Activated CD8-positive, alpha-beta memory T cell treated with anti-CD3 and anti-CD28 coated beads, Interleukin-2, amount 50 U/mL, for 48 hours (primary cell): ENCODE measurements at places on chromosomes 7 and 10.

GRCh38 chr10:22593636-22594198 is 120.7 kb downstream of the PIP4K2A start:
- no peak for DNase-seq

DNA sequence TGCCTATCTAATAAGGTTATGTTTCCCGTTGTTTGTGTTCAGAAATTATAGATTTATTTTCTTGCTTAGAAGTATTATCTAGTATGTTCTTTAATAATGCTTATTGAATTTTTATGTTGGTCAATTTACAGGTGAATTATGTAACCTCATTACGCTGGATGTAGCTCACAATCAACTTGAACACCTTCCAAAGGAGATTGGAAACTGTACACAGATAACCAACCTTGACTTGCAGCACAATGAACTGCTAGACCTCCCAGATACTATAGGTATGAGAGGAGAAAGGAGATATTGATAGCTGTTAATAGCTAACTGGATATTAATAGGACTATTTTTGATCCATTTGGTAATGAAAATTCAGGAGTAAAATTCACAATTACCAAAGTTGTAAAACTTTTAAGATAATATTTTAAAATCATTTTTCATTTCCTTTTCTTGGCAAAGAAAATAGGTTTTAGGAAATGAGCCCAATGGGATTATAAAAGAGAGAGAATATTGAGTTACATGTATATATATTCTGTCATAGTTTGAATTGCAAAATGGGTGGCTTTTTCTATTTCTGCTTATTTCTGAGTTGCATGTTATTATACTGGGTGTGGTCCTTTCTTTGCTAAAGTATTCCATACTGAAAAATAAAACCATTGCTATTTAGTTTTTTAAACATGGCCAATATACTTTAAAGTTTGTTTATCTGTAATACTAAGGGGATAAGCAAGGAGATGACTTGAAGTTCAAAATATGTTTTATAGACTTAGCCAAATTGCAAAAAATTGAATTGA is 66.3 kb downstream of the SHOC2 start:
- DNase-seq = no peak

GRCh38 chr10:133344236-133344635 is 2.9 kb upstream of the PRAP1 start:
- DNase-seq = no peak

DNA sequence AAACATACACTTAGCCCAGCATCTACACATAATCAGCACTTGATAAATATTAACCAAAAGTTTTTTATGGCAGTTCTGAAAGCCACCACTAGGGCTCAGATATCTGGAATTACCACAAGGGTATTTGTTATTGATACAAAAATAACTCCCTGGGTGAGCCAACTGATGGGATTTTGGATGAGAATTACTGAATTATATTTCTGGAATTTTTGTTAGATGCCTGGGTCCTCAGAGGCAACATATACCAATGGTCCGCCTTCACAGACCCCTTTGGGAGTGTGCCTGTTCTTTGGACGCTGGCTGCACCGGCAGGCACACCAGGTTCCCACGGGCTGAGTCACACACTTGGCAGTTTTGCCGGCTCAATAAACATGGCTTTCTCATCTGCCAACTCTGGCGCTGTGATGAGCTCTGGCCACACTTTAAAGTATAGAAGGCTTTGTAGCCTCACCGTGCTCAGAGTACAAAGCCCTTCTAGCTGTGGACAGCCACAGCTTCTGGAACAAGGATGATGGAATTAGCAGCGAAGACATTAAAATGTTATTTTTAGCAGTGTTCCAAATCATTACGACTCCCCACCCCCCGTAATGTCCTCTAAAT is 24.5 kb upstream of the EEPD1 start:
- DNase-seq = no peak

GRCh38 chr10:7944215-7944480 is 110.3 kb upstream of the GATA3 start:
- DNase-seq = no peak

DNA sequence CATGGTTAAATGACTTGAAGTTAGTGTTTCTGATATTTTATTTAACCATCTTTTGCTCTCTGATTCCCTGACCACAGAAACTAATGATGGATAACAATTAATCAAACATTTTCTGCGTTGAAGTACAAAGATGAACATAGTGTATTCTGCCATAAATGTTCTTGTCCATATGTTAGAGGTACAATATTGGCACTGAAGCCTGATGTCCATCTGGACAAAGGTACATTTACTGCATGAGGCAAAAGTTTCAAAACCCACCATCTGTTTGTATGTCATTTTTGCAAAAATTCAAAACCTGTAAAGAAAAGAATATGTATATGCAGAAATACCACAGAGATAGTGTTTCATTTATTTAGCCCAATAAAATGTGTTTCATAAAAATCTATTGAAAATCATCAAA is 861.5 kb downstream of the ANKRD7 start:
- no peak for DNase-seq

- DNase-seq = no peak
Observed at GRCh38 chr7:130476297-130477150, 15.4 kb upstream of the MEST start.

- DNase-seq = no peak
Observed at GRCh38 chr7:10998996-10999757, 25.5 kb downstream of the PHF14 start.

- DNase-seq = no peak
Observed at GRCh38 chr10:5442990-5443370, 30.6 kb downstream of the NET1 start.

- DNase-seq = no peak
Observed at GRCh38 chr7:3370068-3370830, 69.2 kb downstream of the SDK1 start.

DNA sequence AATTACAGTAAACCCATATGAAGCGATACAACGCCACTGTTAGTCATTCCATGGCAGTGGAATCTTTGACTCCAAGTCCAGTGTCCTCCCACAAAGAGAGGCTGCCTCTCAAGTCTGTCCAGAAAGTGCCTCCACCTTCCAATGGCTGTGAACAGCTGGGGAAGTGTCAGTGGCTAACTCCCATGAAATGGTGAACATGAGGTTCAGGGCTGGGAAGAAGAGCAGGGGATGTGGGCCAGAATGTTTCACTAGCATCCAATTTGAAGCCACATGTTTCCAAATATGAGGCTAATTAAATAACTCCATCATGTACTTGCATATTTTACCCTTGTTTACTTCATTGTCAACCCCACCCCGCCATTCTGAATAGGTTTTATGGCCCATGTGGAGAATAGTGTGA is 53.1 kb upstream of the CHST15 start:
- no peak for DNase-seq

DNA sequence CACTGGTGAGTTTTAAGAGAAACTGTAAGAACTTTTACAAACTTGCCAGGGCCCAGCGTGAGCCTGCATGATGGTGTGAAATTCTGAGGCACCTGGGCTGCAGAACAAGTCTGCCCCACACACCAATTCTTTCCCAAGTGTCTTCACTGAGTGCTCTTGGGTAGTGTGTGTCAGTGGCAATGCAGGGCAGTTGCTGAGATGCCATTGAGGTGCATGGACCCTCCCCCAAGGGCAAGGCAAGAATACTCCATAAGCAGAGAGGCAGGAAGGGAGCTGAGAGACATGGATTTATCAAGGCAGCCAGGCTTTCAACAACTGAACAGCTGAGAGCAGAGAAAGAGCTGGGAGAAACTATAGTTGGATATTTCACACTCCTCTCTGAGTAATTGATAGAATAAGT is 801.2 kb downstream of the GRID1 start:
- DNase-seq = no peak
